ENCODE measurements at places on chromosomes 7 and 10. TPM values are rescaled to one million over a fixed set of nuclear protein-coding genes. Genes with fewer than 3 reads are reported as not detected.

DNA sequence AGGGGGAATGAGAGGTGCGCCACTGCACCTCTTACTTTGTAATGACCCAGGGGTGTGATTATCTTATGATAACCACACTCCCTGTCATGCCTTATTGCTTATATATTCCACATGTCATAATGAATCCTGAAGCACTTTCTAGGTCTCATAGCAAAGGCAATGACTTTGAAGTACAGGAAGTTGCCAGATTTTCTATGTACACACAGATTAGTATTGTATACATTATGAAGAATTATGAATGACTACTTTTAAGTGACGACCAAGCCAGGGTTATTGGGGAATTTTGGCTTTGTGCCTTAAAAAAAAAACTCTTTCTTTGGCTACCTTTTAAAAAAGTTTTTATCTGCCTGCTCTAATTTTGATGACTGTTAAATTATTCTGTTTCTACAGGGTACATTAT, 269.6 kb downstream of the MDFIC start:
- DNase-seq = no peak

Gene KCP
- 2.5 TPM for total RNA-seq

Gene PNLIPRP2
- not detected for total RNA-seq

Gene IFIT1
- 4.0 TPM for total RNA-seq

DNA sequence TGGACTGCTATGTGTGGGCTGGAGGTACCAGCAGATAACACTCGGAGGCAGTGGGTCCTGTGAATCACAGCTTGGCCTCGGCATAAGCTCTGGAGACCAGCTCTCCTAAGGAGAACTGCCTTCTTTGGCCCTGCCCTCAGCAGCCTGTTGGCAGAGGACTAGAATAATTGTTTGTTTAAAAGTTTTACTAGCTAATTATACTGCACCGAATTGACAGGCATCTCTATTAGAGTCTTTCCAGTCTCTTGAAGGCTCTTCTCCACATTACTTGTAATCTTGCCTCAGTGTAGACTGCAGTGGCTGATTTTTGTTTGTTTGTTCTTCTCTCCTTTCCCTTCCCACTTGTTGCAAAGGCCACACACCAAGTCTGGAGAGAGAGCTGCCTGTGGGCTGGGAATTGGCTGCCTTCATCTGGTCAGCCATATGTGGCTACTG, 183.2 kb downstream of the AUTS2 start:
- DNase-seq = no peak

DNA sequence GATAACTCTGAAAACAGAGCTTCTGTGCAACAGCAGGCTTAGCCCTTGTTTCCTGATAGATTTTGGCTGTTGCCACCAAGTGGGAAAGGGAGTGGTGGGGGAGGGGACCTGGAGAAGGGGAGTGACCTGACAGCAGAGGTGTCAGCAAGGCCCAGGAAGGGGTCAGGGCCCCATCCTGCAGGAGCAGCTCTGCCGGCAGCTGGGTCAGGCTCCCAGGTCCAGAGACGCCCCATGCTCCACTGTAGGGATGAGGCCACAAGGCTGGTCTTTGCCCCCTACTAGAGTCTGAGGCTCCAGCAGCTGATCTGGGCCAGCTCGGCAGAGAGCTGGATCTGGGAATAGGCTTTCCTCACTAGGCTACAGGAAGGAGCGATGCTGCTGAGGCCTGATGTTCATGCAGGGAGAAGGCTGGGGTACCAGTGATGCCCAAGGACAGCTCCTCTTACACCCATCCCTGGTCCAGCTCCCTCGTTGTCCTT, 44.0 kb upstream of the ZMIZ1 start:
- peak; percentile 65 for DNase-seq

DNA sequence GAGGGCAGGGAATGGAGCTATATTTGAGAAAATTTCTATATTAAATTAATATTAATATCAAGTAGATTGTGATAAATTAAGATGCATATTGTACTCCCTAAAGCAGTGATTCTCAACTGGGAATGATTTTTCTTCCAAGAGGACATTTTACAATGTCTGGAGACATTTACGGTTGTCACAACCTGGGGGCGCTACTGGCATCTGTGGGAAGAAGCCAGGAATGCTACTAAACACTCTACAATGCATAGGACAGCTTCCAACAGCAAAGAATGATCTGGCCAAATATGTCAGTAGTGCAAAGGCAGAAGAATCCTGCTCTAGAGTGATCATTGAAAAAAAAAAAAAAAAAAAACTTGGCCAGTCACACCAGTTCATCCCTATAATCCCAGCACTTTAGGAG, 100.0 kb downstream of the LSM5 start:
- DNase-seq = peak; percentile 46

Gene LRRTM3
- total RNA-seq = 0.33 TPM

Gene SLC29A4
- total RNA-seq = 15.7 TPM

Gene AQP1
- total RNA-seq = not detected

Gene CACNB2
- 1.0 TPM for total RNA-seq

Gene SEMA3A
- total RNA-seq = 22.1 TPM

DNA sequence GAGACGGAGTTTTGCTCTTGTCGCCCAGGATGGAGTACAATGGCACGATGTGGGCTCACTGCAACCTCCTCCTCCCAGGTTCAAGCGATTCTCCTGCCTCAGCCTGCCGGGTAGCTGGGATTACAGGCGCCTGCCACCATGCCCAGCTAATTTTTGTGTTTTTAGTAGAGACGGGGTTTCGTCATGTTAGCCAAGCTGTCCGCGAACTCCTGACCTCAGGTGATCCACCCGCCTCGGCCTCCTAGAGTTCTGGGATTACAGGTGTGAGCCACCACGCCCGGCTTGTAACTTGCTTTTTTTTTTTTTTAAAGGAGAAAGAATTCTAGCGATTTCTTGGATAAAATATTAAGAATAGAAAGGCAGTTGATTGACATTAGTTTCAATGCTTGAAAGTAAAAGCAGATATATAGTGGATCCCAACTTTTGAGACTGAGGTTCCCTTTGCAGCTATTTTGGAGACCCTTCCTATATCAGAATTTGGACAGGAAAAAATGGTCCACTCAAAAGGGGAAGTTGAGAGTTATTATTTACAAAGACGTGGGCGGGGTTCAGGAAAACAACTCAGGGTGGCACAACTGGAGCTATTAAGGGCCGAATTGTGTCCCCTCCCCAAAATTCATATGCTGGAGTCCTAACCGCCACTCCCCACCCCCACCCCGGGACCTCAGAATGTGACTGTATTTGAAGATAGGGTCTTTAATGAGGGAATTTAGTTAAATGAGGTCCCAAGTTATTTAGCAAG, 1.3 kb upstream of the ERCC6 start:
- no peak for DNase-seq

Gene HHEX
- 7.2 TPM for total RNA-seq

- DNase-seq = peak; percentile 51
Observed at GRCh38 chr7:150417863-150418262, 32.6 kb upstream of the GIMAP8 start.

GRCh38 chr7:130490888-130491804, 739 bp upstream of the MEST start:
- peak; percentile 88 for DNase-seq

DNA sequence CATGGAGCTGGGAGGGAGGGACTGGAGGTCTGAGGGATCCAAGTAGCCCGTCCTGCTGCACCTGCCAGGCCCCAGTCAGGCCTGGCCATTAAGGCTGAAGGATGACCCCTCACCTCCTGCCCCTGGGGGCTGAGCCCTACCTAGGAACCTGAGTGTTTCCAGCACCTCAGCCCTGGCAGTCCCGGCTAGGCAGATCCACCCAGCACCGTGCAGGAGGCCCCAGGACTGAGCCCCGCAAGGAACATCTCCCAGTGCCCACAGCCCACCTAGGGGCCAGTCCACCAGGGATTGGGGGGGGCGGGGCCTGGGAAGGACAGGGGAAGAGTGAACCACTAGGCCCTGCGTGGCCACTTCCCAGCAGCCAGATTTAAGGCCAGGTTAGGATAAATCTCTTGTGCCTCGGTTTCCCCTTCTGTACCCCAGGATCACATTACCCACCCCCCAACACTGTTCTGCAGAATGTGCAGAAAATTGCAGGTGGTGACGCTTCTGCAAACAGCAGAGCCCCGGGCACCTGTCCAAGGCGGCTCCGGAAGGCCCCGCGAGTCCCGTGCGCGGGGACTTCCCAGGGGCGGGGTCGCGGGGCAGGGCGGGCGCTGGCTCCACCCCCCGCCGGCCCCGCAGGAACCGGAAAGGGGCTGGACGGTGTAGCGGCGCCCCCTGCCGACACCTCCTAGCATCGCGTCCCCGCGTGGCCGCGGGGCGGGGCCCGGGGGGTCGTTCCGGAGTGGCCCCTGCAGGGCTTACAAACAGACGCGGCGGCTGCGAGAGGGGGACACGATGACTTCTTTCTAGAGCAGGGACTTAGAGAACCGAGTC, 55.9 kb downstream of the PWWP2B start:
- DNase-seq = peak; percentile 99

DNA sequence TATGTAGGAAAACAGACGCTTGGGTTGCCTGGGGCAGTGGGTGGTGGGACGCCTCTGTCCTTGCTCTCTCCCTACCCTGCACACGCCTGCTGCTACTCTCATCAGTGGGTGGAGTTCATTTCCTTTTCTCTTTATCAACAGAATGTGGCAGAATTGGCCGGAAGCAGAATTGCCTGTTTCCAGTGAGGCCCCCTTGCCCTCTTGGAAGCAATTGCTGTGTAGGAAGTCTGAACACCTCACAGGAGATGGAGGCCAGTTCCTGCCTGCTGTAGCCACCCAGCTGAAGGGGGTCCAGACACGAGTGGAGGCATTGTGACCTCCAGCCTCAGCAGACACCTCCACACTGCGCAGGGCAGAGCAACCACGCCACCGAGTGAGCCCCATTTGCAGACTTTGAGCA, 331.6 kb upstream of the ZNF32 start:
- DNase-seq = no peak

Data from H7 (cell line).